Immature natural killer cell (primary cell): ENCODE measurements at places on chromosomes 16 and 17. TPM values are rescaled to one million over a fixed set of nuclear protein-coding genes. Genes with fewer than 3 reads are reported as not detected.

GRCh38 chr16:31118223-31119155 lies 1.0 kb downstream of the KAT8 start:
- H3K36me3 ChIP-seq, result peaks cover 19% of the 10 kb centered on the region
- peak overlapping the region; percentile 87 for H3K27ac ChIP-seq
- peaks cover 12% of the 10 kb centered on the region for H3K4me1 ChIP-seq
- peaks cover 4% of the 10 kb centered on the region for H3K27me3 ChIP-seq
- no peak for DNase-seq

SNAI3 gene
- 11.7 TPM for polyA plus RNA-seq

NEK8 gene
- polyA plus RNA-seq, result 1.7 TPM

ABCA10 gene
- polyA plus RNA-seq, result 0.49 TPM

GRCh38 chr17:58760248-58760647 lies 4.6 kb downstream of the PPM1E start:
- no peak overlapping the region for H3K4me3 ChIP-seq
- H3K27ac ChIP-seq, result no peak overlapping the region
- H3K27me3 ChIP-seq, result peaks cover 17% of the 10 kb centered on the region
- peaks cover 10% of the 10 kb centered on the region for H3K4me1 ChIP-seq

GRCh38 chr17:43760254-43760852 lies 1.8 kb upstream of the SOST start:
- peaks cover 12% of the 10 kb centered on the region for H3K4me1 ChIP-seq
- no peaks in the 10 kb centered on the region for H3K36me3 ChIP-seq
- H3K4me3 ChIP-seq, result no peak overlapping the region
- peaks cover 14% of the 10 kb centered on the region for H3K27me3 ChIP-seq
- H3K27ac ChIP-seq, result no peak overlapping the region

GRCh38 chr17:36888236-36888951 lies 48.9 kb upstream of the LHX1 start:
- no peak overlapping the region for H3K4me3 ChIP-seq
- H3K4me1 ChIP-seq, result no peaks in the 10 kb centered on the region
- no peak for DNase-seq
- no peaks in the 10 kb centered on the region for H3K36me3 ChIP-seq

GRCh38 chr17:1616101-1616500 lies 12.5 kb downstream of the SLC43A2 start:
- no peak for DNase-seq
- H3K27me3 ChIP-seq, result peaks cover 10% of the 10 kb centered on the region
- peaks cover 7% of the 10 kb centered on the region for H3K4me1 ChIP-seq
- no peak overlapping the region for H3K27ac ChIP-seq

DNA sequence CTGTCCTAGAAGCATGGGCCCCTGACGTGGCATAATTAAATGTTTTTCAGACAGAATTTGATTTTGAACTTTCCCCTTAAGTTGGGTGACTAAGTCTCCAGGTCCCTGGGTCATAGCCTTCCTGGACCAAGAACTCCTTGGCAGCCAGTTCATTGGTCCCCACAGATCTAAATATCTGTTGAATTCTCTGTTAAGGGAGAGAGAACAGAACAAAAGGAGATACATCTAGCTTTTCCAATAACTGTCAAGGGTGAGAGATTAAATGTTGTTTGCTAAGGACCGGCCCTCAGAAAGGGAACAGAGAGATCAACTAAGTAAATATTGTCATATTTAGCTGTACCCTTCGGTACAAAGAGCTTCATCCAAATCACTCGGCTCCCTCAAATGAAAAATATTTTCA lies 78.2 kb upstream of the NOL11 start:
- H3K4me1 ChIP-seq, result peaks cover 16% of the 10 kb centered on the region
- no peak overlapping the region for H3K4me3 ChIP-seq
- no peak for DNase-seq
- H3K36me3 ChIP-seq, result peaks cover 4% of the 10 kb centered on the region

DNA sequence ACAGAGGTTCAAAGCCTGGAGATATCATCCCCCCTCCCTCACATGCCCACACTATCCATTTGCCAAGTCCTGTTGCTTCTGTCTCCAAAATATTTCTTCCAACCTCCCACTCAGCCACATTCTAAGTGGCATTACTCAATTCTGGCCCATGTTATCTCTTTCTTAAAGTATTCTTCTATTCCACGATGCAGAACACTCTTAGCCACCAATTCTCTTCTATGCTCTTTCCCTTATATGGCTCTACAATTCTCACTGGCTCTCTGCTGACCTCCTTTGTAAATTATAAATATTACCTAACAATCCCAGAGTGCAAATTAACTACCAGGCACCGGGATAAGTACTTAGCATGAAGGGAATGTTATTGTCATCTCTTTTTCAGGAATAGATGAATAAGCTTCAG lies 82.4 kb downstream of the KCNJ2 start:
- no peaks in the 10 kb centered on the region for H3K4me1 ChIP-seq
- no peak for DNase-seq
- H3K36me3 ChIP-seq, result no peaks in the 10 kb centered on the region
- H3K4me3 ChIP-seq, result no peak overlapping the region

DNA sequence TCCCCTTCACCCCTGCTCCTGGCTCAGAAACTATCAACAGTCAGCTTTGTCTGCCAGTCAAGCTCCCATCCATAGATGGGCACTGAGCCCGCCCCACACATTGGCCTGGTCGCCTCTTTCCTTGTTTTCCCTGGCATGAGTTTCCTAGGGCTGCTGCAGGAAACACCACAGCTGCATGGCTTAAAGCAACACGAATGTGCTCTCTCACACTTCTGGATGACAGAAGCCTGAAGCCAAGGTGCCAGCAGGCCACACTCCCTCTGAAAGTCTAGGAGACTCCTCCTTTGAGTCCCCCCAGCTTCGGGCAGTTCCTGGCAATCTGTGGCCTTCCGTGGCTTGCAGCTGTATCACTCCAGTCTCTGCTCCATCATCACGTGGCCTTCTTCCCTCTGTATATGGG lies 69.9 kb downstream of the TBC1D16 start:
- H3K4me1 ChIP-seq, result no peaks in the 10 kb centered on the region
- peaks cover 20% of the 10 kb centered on the region for H3K27me3 ChIP-seq
- DNase-seq, result no peak
- H3K36me3 ChIP-seq, result no peaks in the 10 kb centered on the region

ADAM11 gene
- polyA plus RNA-seq, result not detected

DNA sequence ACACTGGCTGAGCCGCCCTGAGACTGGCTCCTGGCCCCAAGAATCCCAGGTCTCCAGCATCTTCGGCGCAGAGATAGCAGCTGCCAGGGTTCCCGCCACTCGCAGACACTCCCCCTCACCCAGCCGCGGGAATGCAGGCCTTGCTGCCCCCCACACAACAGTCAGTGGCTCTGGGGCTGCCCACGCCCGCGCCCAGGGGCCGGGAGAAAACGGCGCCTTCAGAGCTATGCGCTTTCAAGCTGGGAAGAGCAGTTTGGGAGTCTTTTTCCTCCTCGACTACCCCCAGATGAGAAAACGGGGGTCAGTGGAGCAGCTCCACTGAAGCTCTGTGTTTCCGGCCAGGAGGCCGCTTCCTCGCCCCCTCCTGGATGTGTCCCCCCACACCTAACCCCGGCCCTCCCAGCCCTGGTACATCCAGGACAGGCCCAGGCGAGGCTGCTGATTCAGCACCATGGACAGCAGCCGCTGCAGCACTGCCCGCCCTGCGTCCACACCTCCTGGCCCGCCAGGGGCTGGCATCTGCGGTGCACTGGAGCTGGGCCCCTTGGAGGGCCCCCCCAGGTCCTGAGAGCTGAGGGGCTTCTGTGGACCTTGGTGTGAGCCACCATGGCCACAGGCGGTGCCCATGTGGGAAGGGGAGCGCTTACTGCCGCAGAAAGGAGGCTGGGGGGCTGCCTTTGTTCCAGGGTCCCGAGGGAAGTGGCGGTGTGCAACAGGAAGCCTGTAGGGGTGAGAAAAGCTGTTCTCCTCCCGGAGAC lies 35.7 kb downstream of the CACNA1H start:
- H3K4me3 ChIP-seq, result no peak overlapping the region
- DNase-seq, result peak; percentile 39
- no peak overlapping the region for H3K27ac ChIP-seq
- no peaks in the 10 kb centered on the region for H3K4me1 ChIP-seq
- no peaks in the 10 kb centered on the region for H3K36me3 ChIP-seq
- peaks cover 3% of the 10 kb centered on the region for H3K27me3 ChIP-seq

ABI3 gene
- 338 TPM for polyA plus RNA-seq

DNA sequence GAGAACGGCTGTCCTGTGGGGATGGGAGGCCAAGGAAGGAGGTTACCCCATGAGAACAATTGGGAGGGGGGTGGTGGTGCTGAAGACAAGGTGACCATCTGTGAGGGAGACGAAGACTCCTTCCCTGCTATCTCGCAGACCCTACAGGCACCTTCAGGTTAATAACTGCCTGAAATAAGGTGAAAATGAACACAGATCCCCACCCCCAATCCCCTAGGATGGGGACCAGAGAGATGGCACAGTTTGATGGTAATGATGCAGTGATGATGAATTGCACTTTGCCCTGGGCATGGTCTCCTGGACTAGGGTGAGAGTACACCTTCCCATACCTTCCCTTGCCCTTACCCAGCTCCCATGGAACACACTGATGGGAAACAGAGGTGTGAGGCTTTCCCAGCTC lies 1.4 kb upstream of the NAE1 start:
- no peaks in the 10 kb centered on the region for H3K36me3 ChIP-seq
- H3K27me3 ChIP-seq, result no peaks in the 10 kb centered on the region
- no peak overlapping the region for H3K27ac ChIP-seq
- peak overlapping the region; percentile 78 for H3K4me3 ChIP-seq

GRCh38 chr16:31488468-31489297 lies 5.8 kb downstream of the SLC5A2 start:
- H3K4me3 ChIP-seq, result peak overlapping the region; percentile 88
- no peak for DNase-seq
- H3K27ac ChIP-seq, result no peak overlapping the region
- peaks cover 15% of the 10 kb centered on the region for H3K36me3 ChIP-seq

- H3K27me3 ChIP-seq, result no peaks in the 10 kb centered on the region
- no peaks in the 10 kb centered on the region for H3K4me1 ChIP-seq
- no peaks in the 10 kb centered on the region for H3K36me3 ChIP-seq
- no peak overlapping the region for H3K27ac ChIP-seq
Observed at GRCh38 chr17:6108382-6108781, 38.2 kb downstream of the WSCD1 start.

- no peak for DNase-seq
- no peaks in the 10 kb centered on the region for H3K36me3 ChIP-seq
- H3K4me3 ChIP-seq, result no peak overlapping the region
Observed at GRCh38 chr16:24482681-24483202, 56.6 kb upstream of the RBBP6 start.

- no peak overlapping the region for H3K4me3 ChIP-seq
- no peak for DNase-seq
- H3K36me3 ChIP-seq, result peaks cover 11% of the 10 kb centered on the region
- peaks cover 72% of the 10 kb centered on the region for H3K4me1 ChIP-seq
- peak overlapping the region; percentile 90 for H3K27ac ChIP-seq
Observed at GRCh38 chr17:67443931-67444595, 67.0 kb downstream of the PITPNC1 start.

GRCh38 chr17:15451680-15452079 lies 15.7 kb downstream of the CDRT4 start:
- H3K4me3 ChIP-seq, result no peak overlapping the region
- peaks cover 2% of the 10 kb centered on the region for H3K27me3 ChIP-seq
- H3K4me1 ChIP-seq, result no peaks in the 10 kb centered on the region
- DNase-seq, result no peak
- H3K27ac ChIP-seq, result no peak overlapping the region
- H3K36me3 ChIP-seq, result peaks cover 28% of the 10 kb centered on the region

DNA sequence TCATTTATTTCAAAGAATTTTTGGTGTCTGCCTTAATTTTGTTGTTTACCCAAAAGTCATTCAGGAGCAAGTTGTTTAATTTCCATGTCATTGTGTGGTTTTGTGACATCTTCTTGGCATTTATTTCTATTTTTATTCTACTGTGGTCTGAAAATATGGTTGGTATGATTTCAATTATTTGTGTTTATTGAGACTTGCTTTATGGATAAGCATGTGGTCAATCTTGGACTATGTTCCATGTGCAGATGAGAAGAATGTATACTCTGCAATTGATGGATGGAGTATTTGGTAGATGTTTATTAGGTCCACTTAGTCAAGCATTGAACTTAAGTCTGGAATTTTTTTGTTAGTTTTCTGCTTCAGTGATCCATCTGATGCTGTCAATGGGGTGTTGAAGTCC lies 383.0 kb downstream of the PMP22 start:
- no peaks in the 10 kb centered on the region for H3K4me1 ChIP-seq
- no peak overlapping the region for H3K27ac ChIP-seq
- peaks cover 9% of the 10 kb centered on the region for H3K27me3 ChIP-seq
- no peaks in the 10 kb centered on the region for H3K36me3 ChIP-seq
- H3K4me3 ChIP-seq, result no peak overlapping the region
- no peak for DNase-seq

DNA sequence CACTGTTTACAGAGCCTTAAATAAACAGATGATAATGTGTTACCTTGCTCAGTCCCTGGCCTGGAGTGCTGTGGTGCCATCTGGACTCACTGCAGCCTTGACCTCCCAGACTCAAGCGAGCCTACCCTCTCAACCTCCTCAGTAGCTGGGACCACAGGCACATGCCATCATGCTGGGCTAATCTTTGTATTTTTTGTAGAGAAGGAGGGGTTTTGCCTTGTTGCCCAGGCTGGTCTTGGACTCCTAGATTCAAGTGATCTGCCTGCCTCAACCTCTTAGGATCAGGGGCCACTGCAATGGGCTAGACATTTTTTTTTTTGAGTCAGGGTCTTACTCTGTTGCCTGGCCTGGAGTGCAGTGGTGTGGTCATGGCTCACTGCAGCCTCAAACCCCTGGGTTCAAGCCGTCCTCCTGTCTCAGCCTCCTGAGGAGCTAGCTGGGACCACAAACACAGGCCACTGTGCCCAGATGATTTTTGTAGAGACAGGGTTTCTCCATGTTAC lies 5.0 kb upstream of the NAGLU start:
- peak overlapping the region; percentile 89 for H3K4me3 ChIP-seq
- DNase-seq, result no peak
- H3K27me3 ChIP-seq, result peaks cover 5% of the 10 kb centered on the region

DNAI2 gene
- polyA plus RNA-seq, result not detected

DNA sequence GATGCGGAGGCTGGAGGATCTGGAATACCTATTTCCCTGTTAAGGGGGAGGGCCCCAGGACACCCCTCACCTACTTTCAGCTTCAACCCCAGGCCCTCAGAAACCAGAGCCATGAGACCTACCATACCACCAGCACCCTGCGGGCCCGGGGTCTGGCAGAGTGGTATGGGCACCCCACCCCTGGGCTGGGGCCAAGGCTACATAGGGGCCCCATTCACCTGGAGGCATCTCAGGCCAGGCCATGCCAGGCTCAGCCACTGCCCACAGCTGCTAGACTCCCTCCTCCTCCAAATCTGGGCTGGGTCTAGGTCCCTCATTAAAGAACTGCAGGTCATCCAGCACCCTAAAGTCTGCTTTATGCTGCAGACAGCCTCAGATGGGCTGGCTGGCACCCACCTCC lies 9.0 kb downstream of the FNDC8 start:
- no peak overlapping the region for H3K4me3 ChIP-seq
- H3K27ac ChIP-seq, result no peak overlapping the region
- no peak for DNase-seq

RPL13 gene
- polyA plus RNA-seq, result 2,406 TPM

DNA sequence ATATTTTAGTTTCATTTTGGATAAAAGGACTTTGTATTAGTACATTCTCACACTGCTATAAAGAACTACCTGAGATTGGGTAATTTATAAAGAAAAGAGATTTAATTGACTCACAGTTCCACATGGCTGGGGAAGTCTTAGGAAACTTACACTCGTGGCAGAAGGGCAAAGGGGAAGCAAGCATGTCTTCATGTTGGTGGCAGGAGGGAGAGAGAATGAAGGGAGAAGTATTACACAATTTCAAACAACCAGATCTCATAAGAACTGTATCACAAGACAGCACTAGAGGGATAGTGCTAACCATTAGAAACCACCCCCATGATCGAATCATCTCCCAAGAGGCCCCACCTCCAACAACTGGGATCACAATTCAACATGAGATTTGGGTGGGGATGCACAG lies 142.9 kb downstream of the USP31 start:
- no peaks in the 10 kb centered on the region for H3K36me3 ChIP-seq
- H3K4me3 ChIP-seq, result no peak overlapping the region
- no peaks in the 10 kb centered on the region for H3K4me1 ChIP-seq
- H3K27me3 ChIP-seq, result peaks cover 2% of the 10 kb centered on the region
- no peak for DNase-seq
- no peak overlapping the region for H3K27ac ChIP-seq
